HCT116 (cell line): ENCODE measurements at places on chromosomes 6 and 20. TPM values are rescaled to one million over a fixed set of nuclear protein-coding genes. Genes with fewer than 3 reads are reported as not detected.

GRCh38 chr6:139306291-139306981 lies 14.6 kb upstream of the TXLNB start:
- H3K4me1 ChIP-seq, result no peaks in the 10 kb centered on the region
- no peak overlapping the region for H3K27ac ChIP-seq
- H3K27me3 ChIP-seq, result no peaks in the 10 kb centered on the region
- H3K4me3 ChIP-seq, result no peak overlapping the region

Gene SLC22A2
- total RNA-seq, result not detected

GRCh38 chr20:23583526-23583925 lies 15.2 kb upstream of the CST9L start:
- no peak for DNase-seq
- H3K4me1 ChIP-seq, result no peaks in the 10 kb centered on the region
- no peak overlapping the region for H3K4me3 ChIP-seq
- peaks cover 19% of the 10 kb centered on the region; the same call in 1 of the 2 replicates for H3K27me3 ChIP-seq

DNA sequence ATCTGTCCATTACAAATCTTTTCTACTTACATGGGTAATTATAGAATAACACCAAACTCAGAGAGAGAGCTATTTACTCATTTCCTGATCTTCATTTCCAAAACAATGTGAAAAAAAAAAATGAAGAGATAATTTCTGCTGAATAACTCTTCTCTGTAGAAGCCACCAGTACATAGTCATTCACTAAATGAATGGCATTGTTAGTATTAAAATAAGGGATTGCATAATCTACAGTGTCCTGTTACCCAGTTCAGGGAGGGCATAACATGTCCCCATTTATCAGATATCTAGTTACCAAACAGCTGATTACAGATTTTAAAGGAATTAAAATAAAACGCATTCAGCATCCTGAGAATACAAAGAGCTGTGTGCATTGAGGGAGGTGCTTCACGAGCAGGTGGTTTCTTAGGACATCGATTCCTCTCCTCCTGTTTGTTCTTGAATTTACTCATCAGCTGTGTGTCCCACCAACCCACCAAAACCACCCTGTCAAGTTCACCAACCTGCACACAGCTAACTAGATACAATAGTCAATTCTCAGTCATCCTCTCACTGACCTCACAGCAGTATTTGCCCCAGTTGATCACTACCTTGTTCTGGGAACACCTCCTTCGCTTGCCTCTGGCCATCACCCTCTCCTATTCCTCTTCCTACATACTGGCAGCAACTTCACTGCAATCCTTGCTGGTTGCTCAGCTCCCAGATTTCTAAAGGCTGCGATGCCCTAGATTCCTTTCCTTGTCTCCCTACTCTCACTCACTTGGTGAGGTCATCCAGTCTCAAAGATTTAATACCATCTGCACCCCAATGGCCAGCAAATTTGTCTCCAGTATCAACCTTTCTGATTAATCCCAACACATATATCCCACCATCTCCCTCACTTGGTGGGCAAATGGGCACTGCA lies 18.7 kb downstream of the CNKSR3 start:
- H3K36me3 ChIP-seq, result no peaks in the 10 kb centered on the region
- H3K27ac ChIP-seq, result no peak overlapping the region
- no peak overlapping the region for H3K4me3 ChIP-seq
- no peaks in the 10 kb centered on the region for H3K27me3 ChIP-seq
- no peak for DNase-seq
